GM06990 (cell line): ENCODE measurements at places on chromosomes 3 and 15.

- DNase-seq, result peak; percentile 85
Measured at GRCh38 chr15:31230630-31231485, 95.8 kb upstream of the KLF13 start.

- peak; percentile 15 for DNase-seq
Measured at GRCh38 chr3:39809995-39810595, 686 bp downstream of the MYRIP start.

GRCh38 chr3:76552653-76553052 is 487.2 kb upstream of the ROBO2 start:
- no peak for DNase-seq

- DNase-seq, result peak; percentile 49
Measured at GRCh38 chr3:181906338-181906737, 194.6 kb downstream of the SOX2 start.

DNA sequence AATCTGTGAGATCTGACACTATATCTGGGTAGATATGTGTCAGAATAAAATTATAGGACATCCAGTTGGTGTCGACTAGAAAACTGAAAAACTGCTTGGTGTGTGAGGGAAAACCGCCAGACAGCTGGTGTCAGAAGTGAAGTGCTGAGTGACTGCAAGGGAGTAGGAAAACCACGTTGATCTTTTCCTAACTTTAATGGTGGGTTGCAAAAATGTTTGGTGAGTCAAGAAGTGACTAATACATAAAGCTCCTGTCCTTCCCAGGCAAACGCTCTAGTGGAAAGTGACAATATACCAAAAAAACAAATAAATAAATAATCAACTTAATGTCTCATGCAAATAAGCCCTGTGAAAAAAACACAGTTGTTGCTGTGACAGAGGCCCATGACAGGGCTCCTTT is 7.3 kb upstream of the CD96 start:
- DNase-seq, result no peak

- no peak for DNase-seq
Measured at GRCh38 chr3:105622169-105622568, 246.6 kb downstream of the CBLB start.

DNA sequence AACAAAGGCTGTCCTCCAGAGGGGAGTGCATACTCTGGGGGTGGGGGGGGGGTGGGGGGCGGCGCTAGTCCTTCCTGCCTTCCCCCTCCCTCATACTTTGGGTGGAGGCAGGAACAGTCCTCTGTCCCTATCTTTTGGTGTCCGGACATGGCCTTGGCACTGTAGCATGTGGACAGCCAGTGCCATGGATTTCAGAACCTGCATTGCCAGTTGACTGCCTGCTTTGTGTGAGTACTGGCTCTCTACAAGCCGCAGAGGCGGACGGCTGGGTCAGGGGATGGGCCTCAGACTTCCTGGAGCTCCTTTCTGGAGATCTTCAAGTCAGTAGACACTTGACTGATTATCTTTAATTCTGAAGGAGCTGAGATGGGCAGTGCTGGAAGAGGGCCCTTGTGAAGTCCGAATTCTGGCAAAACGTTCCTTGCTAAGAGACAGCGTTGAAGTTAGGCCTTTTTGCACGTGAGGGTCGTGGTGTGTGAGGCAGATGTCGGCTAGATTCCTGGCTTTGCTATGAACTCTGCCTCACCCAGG is 2.5 kb downstream of the CLDN11 start:
- DNase-seq, result no peak

- DNase-seq, result no peak
Measured at GRCh38 chr3:171736556-171736955, 73.7 kb downstream of the PLD1 start.

DNA sequence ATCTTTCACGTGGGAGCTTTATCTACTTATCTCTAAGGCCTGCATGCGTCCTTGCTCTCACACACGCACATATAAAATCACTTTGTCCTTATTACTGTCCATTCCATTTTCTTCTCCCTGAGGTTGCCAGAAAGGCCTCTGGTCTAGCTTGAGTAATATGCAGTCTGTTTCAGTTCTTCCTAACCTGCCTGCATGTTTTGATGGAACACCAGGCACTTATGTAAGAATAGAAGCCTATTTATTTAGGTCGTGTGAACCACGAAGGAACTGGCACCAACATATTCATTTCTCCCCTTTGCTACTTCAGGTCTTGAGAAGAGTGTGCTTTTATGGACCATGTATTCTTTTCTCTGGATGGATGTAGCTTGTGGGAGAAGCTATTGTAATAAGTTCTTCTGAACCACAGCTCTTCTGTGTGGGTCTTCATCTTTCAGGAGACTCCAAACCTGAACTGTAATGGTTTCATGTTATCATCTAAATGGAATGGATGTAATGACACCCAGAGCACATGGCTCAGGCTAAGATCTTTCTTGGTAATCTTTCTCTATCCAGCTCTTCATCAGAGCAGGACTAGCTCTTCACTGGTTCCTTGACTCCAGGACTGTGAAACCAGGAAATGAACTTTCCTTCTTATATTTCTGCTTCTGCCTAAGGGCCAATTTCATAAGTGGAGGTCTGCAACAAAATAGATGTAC is 53.8 kb downstream of the UBE2E2 start:
- no peak for DNase-seq

- peak; percentile 84 for DNase-seq
Measured at GRCh38 chr15:40069178-40070165, 30.5 kb upstream of the SRP14 start.
